ENCODE measurements at places on chromosomes 13 and 19. TPM values are rescaled to one million over a fixed set of nuclear protein-coding genes. Genes with fewer than 3 reads are reported as not detected.

- DNase-seq: no peak
Measured at GRCh38 chr13:85657942-85658341, 141.3 kb downstream of the SLITRK6 start.

DNA sequence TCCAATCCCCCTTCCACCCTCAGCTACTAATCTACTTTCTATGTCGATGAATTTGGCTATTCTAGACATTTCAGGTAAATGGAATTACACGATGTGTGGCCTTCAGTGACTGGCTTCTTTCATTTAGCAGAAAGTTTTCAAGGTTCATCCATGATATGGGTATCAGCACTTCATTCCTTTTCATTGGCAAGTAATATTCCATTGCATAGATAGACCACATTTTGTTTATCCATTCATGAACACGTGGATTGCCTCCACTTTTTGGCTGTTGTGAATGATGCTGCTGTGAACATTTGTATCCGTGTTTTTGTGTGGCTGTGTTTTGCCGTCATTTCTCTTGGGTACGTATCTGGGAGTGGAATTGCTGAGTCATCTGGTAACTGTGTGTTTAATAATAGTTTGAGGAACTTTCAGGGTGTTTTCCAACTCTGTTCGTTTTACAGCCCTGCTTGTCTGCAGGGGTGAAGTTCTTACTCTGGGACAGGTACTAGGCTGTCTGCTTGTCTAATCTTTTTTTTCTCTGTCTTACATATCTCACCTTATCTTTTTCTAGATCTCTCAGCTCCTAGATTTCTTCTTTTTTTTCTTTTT lies 32.5 kb downstream of the MARK4 start:
- DNase-seq: no peak

Gene SPTBN4
- total RNA-seq: 3.2 TPM

Gene CYP4F8
- total RNA-seq: not detected

- DNase-seq: no peak
Measured at GRCh38 chr13:78198821-78199220, 280.2 kb upstream of the EDNRB start.

DNA sequence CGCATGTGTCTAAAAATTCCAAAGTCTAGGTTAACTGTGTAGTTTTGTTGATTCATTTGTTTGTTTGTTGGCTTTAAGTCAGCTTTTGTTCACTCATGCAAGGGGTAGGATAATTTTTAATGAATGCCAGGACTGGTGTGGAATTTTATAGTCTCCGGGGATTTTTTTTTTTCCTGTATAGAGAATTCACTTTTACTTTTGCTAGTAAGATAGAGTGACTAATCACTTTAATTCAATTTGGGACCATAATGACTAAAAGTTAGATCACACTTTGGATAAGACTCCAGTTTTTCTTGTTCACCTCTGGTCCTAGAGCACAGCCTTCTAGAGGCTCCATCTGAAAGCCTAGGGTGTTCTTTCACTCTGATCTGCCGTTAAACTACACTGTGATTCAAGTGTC lies 1690.0 kb downstream of the PCDH9 start:
- DNase-seq: no peak

- no peak for DNase-seq
Measured at GRCh38 chr13:100275746-100276145, 186.9 kb downstream of the PCCA start.

Data from sigmoid colon (tissue), 7 donors.